H1 (cell line): ENCODE measurements at places on chromosomes 5 and 9.

DNA sequence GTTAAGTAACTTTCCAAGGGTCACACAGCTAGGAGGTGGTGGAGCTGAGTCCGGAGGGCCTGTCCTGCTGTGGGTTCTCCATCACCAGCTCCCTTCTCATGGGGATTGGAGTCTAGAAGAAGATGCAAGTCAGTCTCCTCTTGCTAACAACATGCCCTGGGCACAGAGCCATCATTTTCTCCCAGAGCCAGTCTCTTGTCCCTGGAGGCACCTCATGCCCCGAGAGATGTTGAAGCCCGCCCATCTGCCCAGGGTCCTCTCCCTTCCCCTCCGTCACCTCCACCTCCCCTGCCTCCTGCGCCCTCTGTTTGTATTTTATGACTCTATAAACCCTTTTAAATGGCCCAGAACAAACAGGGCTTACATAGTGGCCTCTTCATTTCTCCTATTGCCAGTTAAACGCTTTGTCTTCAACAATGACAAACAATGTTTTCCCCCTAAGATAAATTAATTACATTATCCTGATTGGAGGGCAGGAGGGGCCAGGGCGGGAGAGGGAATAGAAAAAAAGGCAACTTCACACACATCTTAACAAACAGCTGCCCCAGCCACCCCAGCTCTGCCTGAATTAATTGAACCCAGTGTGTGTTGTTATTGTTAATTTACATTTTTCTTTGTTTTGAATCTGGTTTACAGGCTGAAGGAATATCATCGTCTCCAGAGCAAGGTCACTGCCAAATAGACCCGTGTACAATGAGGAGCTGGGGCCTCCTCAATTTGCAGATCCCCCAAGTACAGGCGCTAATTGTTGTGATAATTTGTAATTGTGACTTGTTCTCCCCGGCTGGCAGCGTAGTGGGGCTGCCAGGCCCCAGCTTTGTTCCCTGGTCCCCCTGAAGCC is 55.8 kb downstream of the ASS1 start:
- no peak for DNase-seq

- DNase-seq, result no peak
Measured at GRCh38 chr9:102796244-102796643, 198.9 kb upstream of the CYLC2 start.

DNA sequence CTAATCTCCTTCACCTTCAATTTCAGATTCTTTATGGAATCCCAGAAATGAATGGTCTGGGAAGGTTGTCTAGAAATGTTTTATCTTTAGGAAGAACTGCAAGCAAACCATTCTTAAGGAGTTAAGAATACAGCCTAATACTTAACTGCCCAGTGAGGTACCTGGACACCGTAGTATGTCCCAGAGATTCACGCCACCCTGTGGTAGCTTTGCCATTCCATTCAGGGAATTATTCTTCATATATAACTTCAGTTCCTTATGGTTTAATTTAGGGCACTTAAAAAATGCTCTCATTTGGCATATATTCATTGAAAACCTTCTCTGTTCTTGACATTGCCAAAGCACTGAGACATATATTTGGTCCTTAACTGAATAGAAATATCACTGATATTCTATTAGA is 49.7 kb downstream of the ACTBL2 start:
- no peak for DNase-seq

GRCh38 chr5:172762214-172763119 is 8.5 kb downstream of the DUSP1 start:
- no peak for DNase-seq
